ENCODE measurements at places on chromosomes 3 and 15.

GRCh38 chr15:33201491-33202231, 7.1 kb upstream of the FMN1 start:
- DNase-seq = no peak

- peak; percentile 84 for DNase-seq
Observed at GRCh38 chr15:31365655-31366127, 39.1 kb downstream of the KLF13 start.

DNA sequence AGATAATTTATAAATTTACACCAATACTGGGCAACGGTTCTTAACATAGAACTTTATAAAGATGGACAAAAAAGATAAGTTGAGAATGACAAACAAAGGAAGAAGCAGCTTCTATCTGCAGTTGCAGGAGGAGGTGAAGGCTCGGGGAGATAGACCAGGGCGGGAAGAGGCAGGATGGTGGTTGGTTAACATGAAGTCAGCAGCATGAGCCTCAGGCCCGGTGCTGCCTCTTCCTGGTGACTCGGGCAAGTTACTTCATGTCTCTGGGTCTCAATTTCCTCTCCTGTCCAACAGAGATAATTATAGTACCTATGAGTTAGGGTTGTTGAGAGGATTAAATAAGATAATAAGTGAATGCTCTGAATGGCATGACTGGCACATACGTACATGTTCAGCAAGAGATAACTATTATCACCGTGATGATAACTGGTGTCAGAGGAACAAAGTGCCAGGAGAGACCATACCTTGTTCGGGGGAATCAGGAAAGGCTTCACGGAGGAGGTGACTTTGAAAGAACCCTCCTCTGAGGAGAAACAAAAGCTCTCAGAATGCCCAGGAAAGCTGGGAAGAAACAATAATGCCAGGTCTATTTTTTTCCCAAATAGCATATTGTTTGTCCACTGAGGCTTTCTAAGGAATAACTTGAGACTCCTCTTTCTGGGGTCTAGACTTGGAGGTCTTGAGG, 4.4 kb downstream of the PAK6 start:
- no peak for DNase-seq

GRCh38 chr3:64303401-64303800, 78.1 kb upstream of the PRICKLE2 start:
- DNase-seq = no peak

DNA sequence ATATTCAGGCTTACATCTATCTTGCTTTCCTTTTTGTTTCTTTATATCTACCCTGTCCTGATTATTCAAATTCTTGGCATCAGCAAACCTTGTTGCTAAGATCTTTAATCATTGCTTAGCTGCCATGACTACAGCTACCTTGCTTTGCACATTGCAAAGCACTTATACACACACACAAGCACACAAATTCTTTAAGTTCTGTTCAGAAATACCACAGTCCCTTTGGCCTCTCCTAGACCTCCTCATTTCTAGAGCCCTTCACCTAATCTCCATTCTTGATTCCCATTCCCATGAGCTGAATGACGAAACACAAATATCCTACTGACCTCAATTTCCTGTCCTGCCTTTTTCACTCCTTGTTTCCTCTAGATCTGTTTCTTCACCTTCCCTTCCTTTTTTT, 409.6 kb downstream of the UNC13C start:
- no peak for DNase-seq

DNA sequence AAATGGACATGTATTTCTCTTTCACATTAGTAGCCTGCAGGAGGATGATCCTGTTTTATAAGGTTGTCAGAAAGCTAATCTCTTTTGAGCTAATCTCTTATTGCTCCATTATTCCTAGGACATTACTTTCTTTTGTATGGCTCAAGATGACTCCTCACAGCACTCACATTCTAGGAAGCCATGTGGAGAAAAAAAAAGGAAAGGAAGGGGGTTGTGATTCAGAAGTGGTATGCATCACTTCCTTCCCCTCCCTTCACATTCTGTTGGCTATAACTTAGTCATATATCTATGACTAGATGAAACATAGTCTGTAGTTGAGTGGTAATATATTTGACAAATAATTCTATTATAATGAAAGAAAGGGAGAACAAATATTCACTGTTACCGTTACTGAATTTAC, 168.8 kb upstream of the TTC14 start:
- no peak for DNase-seq

- DNase-seq = no peak
Observed at GRCh38 chr3:194307849-194308248, 43.3 kb downstream of the CPN2 start.

DNA sequence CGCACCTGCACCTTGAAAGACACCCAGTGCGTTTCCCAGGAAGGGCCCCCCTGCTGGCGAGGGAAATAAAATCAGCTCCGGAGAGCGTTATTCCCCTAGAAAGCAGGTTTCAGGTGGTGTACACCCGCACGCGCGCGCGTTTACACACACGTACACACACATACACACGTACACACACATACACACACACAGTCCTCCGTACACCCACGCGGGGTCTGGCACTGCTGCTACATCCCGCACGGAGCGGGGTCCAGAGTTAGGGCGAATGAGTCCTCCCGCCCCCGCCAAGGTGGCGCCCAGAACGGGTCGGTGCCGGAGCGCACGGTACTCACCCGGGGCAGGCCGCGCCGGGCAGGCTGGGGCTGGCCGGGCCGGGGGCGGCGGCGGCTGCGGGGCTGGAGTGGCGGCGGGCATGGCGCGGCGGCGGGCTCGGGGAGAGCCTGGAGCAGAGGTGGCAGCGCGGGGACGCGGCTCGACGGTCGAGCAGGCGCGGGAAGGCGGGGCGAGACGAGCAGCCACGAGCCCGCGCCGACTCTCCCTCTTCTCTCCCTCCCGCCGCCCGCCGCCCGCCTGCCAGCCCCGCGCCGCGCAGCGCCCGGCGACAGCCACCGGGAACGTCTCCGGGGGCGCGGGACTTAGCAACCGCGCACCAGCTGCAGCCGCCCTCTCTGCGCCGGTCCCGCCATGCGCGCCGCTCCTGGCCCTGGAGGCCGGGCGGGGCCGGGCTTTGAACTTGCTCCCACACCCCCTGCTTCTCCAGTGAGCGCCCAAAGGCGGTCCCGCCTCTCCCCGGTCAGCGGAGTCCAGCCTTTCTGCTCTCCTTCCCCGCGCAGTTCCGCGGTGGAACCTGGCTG, at the start of gene DCLK3:
TSS of gene DCLK3 (minus strand) at position 704 of the 854 bp plus-strand sequence. CDS start at position 414, 290 bp downstream.
- no peak for DNase-seq
